Esophagus muscularis mucosa (tissue), 4 donors: ENCODE measurements at places on chromosomes 16 and 17. TPM values are rescaled to one million over a fixed set of nuclear protein-coding genes. Genes with fewer than 3 reads are reported as not detected.

TMEM106A gene
- total RNA-seq, result 3.3 TPM

MSLN gene
- 0.39 TPM for total RNA-seq

C16orf96 gene
- not detected for total RNA-seq

GRCh38 chr17:10447026-10447931 is 22.1 kb downstream of the MYH4 start:
- no peak for DNase-seq

DNA sequence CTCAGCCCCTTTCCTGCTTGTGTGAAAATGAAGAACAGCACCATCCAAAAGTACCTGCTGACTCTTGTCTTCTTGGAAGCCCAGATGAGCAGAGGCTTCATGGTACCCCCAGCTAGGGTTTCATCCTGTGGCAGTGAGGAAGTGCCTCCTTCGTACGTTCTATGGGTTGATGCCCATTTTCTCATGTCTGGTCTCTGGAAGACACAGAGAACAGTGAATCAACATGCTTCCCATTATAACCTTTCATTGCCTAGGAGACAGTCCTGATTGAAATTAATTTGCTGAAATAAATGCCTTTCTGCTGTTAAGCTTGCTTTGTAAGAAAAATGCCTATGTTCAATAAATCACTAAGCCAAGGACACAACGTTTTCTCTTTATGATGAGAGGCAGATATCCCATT is 36.5 kb downstream of the RCVRN start:
- DNase-seq, result no peak

DNA sequence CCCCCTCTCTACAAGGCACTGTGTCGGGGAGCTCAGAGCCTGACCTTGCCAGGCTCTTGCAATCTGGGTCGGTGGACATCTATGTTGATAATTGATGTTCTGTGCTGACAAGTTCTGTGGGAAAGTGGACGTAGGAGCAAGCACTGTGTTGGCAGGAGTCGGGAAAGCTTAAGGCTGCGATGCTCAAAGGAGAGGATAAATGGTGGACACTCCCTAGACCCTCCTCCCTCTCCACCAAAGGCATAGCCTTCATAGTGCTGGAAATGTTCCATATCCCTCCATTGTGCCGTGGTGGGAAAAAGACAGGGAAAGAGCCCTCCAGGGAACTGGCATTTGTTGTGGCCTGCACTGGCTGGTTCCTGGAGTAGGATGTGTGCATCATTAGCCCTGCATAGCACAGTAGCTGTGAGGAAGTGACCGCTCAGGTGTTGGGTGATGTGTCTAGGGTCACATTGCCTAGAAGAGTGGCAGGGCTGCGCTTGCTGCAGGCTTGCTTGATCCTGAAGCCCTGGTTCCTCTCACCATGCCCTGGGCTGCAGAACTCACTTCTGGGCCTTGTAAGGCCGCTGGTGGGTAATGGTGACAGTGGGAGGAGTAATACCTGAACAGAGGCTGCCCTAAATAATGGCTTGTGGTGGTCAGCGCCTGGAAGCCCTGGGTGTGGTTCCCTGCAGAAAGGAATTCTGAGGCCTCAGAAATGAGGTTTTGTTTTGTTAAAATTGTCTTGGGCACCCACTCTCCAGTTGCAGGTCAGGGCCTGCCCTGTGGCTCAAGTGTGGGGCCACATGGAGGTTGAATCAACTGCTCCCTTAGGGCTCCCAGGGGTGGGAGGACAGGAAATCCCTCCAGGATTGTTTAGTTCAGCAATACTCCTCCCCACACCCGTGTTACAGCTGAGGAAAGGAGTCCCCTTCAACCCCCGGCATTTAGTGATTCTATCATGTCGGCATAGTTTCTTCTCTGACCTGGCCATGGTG is 62.6 kb downstream of the KSR1 start:
- no peak for DNase-seq

DNA sequence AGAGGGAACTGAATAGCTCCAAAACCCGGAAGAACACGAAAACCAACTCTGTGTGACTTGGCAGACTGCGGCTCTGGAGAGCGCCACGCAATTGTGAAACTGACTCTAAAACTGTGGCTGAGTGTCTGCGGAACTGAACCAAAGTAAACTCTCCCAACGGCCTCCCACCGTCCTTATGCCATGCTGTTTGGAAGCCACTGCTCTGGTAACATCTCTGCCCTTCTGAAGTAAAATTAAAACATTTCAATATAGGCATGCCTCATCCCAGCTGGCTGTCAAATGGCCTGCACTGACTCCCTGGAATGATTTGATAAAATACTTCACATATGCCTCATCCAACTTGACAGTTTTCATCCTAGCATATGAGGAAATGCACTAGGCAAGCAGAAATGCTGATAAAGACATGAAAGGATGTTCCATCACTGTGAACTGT is 70.2 kb downstream of the PARN start:
- DNase-seq, result no peak

DNA sequence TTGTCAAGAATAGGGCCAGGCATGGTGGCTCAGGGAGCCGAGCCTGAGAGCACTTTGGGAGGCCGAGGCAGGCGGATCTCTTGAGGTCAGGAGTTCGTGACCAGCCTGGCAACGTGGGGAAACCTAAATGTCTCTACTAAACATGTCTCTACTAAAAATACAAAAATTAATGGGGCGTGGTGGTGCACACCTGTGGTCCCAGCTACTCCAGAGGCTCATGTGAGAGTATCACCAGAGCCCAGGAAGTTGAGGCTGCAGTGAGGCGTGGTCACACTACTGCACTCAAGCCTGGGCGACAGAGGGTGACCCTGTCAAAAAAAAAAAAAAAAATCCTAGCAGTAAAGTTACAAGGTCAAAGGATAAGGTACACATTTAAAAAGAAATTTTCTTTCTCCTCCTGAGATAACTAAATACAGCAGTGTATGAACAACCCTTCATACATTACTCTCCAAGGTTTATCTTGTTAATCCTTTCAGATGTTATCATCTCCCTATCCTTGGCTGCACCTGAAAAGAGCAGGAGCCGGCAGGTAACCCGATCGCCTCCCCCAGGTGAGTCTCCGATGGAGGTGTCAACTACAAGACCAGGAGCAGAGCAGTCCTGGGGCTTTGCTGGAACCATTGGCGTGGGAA is 122.3 kb downstream of the GOSR1 start:
- DNase-seq, result no peak

- no peak for DNase-seq
These were observed 2.9 kb downstream of the FXR2 start for GRCh38 chr17:7611635-7612293.

DNA sequence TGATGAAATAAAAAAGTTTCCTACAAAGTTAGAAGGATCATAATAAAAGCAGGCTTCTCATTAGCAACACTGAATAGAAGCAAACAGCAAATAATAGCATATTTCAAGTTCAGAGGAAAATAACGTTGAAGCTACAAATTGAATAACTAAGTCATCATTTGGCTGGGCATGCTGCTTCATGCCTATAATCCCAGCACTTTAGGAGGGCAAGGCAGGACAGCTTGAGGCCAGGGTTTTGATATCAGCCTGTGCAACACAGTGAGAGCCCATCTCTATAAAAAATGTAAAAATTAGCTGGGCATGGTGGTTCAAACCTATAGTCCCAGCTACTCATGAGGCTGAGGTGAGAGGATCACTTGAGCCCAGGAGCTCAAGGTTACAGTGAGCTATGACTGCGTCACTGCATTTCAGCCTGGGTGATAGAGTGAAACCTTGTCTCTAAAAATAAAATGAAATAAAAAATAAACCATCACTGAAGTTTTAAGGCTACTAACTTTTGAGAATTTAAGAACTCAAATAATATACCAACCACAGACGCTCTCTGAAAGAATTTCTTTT is 25.5 kb downstream of the NCOR1 start:
- no peak for DNase-seq

DNA sequence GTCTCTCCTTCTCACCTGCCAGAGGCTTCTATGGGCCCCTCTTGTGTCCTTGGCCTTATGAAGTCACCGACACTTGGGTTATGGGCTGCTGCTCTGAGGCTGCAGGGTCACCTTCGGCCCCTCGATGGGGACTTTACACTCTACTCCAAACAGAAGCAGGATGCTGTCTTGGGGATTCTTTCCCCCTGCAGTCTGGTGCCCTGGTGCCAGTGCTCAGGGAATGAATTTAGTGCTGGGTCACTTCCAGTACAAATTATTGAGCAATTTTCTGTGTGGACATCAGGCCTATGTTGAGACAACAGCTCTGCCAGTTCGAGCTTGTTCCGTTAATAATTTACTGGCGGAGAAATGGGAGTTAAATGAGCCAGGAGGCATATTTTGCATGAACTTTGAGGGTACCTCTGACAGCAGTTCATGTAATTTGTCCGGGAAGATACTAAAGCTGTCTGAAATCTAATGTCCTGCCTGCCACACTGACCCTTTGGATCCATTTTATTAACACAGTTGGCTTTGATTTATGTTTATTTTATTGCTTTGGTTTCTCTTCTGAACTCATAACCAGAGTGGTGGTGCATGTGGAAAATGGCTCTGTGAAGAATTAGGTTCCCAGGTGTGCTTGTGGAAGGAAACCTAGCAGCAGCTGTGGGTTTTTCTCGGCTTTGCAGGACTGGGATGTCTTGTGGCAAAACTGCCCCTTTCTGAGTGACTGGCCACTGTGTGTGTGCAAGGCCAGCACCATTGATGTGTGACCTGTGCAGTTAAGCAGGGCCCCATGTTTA is 34.1 kb upstream of the DHX8 start:
- DNase-seq, result no peak

DNA sequence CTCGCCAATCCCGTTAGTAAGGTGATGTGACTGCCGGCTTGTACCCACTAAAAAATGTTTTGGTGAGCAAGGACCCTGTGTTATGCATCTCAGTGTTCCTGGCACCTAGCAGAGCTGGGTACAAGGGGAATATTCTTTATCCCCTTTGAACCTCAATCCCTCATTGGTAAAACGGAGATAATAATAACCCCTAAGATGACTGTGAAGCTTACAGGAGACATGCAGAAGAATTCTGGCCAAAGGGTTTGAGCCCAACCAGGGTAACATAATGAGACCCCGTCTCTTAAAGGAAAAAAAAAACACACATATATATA is 896 bp downstream of the GGA2 start:
- DNase-seq, result no peak

- no peak for DNase-seq
These were observed 21.1 kb downstream of the CENPX start for GRCh38 chr17:82001571-82002056.

DNA sequence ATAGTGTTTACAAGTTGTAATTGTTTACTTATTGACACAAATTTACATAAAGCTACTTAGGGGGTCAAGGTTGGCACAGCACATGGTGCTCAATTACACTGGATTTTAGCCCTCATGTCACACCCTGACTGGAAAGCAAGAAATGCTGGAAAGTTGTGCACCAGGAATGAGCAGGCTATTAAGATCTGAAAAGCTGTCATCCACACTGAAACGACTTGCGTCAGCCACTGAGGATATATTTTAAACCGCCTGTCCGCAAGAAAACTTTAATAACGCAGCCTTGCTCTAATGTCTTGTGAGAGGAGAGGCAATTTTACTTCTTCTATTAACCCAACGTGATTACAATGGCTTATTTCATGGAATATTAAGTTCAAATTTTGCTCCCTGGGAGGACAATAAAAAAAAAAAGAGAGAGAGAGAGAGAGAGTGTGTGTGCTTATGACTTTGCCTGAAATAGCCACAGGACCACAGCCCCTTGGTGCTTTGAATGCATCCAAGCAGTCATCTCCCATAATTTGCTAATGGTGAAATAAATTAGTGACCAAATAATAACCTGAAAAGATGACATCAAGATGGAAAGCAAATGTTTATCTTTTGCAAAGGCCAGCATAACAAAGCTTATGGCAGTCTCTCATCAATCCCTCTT is 425.4 kb upstream of the PSMD7 start:
- no peak for DNase-seq

DNA sequence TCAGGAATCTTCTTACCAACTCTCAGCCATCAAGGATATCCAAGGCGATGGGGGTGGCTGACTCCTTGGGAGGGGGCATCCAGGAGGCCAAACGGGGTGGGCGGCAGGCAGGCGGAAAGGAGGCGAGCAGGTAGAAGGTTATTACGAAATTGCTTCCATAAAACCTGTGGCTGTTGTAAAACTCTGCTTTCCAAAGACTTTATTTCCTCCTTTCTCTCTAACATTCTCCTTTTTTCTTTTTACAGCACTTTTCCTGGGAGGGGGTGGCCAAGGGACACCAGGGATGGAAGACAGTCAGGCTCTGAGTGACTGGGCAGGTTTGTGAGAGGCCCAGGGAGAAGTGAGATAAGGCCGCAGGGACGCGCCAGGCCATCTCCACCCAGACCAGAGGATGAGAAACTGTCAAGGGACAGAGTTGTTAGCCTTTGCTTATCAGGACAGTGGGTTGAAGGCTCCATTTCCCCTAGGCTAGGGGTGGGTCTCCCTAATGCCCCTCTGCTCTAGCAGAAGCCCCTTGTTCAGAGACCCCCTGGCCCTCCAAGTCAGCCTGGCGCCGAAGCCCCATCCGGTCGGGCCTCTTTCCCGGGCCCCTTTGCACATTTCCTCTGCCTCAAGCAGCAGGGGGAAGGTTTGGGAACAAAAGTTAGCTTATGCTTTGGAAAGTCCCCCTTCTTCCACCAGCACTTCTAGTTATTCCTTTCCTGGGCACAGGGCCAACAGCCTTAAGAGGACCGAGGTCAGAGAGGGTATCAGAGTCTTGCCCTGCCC is 5.0 kb upstream of the HOXB9 start:
- no peak for DNase-seq

DNA sequence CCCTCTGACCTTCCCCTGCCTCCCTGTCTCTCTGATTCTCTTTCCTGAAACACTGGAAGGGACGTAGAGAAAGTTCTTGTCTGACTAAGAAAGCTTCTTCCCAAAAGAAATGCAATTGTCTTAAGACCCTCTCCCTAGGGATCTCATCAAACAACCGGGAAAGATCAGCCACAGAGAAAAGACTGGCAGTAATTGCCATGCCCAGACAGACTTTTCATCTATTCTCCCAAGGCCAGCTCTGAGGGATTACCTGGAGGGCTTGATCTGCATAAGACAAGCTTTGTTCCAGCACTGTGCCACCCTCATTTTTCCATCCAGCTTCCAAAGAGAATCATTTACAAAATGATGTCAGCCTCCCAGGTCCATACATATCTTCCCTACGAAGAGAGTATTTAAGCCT is 38.8 kb upstream of the HS3ST3A1 start:
- no peak for DNase-seq

GRCh38 chr17:14762736-14763479 is 462.0 kb downstream of the HS3ST3B1 start:
- peak; percentile 70 for DNase-seq

DNA sequence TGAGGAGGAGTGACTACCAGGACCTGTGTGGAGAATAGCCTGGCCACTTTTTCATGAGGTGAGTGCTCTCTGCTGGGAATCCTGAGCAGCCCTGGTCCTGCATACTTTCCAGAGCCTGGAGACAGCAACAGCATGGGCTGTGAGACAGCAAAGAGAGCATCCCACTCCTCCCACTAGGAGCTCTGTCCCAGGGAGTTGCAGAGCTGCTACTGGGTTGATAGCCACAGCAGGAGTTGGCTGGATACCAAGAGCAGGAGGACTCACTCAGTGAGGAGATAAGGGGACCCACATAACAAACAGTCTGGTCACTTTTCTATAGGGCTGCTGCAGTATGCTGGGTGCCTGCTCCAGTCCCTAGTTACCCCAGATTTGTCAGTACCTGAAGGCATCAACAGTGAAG is 439.3 kb upstream of the CDH8 start:
- DNase-seq, result no peak
